ENCODE measurements at places on chromosomes 1 and 21. TPM values are rescaled to one million over a fixed set of nuclear protein-coding genes. Genes with fewer than 3 reads are reported as not detected.

RBBP5 gene
- total RNA-seq: 25.4 TPM

CYP4Z1 gene
- not detected for total RNA-seq

LY9 gene
- not detected for total RNA-seq

MAN1C1 gene
- 0.44 TPM for total RNA-seq

S100A14 gene
- total RNA-seq: 0.24 TPM

TCHHL1 gene
- total RNA-seq: not detected
